Neural crest cell (in vitro differentiated cells): ENCODE measurements at places on chromosomes 3 and 15. TPM values are rescaled to one million over a fixed set of nuclear protein-coding genes. Genes with fewer than 3 reads are reported as not detected.

GRCh38 chr3:150675587-150675986, 28.1 kb downstream of the ERICH6 start:
- DNase-seq: no peak

DNA sequence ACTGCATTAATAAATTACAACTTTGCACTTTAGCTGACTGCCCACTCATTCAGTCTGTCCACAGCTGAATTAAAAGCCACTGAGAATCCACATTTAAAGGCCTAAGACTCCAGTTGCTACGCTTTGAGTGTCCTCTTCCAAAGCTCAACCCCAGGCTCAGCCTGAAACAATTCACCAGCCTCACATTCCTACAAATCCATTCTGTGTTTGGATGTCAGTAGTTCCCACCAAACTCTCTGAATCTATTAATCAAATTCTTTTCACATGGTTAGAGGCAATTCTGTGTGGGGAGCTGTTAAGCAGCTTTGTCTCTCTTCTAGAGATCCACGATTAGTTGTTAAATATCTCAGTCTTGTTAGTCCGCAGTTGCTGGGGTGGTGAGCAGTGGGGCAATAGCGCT, 116.8 kb upstream of the UBE2E2 start:
- no peak for DNase-seq

Gene TEX55
- not detected in 2 replicates for total RNA-seq

Gene ERICH6
- 0.40 and 0.57 TPM in 2 replicates for total RNA-seq

DNA sequence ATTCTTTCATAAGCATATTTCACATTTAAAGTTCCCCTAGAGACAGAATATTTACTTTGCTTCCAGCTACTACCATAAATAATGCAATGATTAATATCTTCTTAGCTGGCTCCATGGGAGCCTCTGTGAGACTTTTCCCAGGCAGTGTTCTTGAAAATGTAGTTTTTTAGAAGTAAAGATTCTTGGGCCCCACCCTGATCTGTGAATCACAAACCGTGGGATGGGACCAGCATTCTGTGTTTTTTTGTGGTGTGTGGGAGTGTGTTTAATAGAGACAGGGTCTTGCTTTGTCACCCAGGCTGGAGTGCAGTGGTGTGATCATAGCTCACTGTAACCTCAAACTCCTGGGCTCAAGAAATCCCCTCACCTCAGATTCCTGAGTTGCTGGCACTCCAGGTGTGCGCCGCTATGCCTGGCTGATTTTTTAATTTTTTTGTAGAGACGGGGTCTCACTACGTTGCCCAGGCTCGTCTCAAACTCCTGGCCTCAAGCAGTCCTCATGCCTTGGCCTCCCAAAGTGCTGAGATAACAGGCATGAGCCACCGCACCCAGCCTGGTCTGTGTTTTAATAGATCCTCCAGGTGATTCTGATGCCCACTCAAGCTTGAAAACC, 83.0 kb downstream of the KLHL25 start:
- no peak for DNase-seq

GRCh38 chr3:197686899-197687298, 49.8 kb downstream of the RUBCN start:
- no peak for DNase-seq

GRCh38 chr3:50299638-50299928, 378 bp upstream of the HYAL3 start:
- no peak for DNase-seq
